ENCODE measurements at places on chromosomes 13 and 19.
A peak's percentile ranks its signal among the peaks of the same experiment; 100 is the strongest.

DNA sequence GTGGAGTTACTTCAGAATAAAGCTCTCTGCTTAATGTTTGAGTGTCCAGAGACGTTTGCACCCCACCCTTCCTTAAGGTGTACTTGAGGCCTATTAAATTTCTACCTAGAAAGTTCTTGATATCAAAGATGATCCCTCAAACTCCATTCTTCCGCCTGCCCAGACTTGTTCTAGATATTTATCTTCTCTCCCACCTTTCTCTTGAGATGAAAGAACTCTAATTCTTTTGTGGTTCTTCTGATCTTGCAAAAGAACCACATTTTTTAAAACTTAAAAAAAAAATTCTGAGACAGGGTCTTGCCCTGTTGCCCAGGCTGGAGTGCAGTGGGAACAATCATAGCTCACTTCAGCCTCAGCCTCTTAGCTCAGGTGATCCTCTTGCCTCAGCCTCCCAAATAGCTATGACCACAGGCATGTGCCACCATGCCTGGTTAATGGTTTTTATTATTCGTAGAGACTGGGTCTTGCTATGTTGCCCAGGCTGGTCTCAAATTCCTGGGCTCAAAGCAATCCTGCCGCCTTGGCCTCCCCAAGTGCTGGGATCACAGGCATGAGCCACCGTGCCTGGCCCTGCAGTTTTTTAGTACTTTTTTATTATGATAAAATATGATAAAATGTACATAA is 94.3 kb downstream of the SIPA1L3 start:
- H3K36me3 ChIP-seq, result no peaks in the 10 kb centered on the region
- H3K4me3 ChIP-seq, result no peak overlapping the region
- DNase-seq, result no peak
- H3K4me1 ChIP-seq, result peaks cover 3% of the 10 kb centered on the region

DNA sequence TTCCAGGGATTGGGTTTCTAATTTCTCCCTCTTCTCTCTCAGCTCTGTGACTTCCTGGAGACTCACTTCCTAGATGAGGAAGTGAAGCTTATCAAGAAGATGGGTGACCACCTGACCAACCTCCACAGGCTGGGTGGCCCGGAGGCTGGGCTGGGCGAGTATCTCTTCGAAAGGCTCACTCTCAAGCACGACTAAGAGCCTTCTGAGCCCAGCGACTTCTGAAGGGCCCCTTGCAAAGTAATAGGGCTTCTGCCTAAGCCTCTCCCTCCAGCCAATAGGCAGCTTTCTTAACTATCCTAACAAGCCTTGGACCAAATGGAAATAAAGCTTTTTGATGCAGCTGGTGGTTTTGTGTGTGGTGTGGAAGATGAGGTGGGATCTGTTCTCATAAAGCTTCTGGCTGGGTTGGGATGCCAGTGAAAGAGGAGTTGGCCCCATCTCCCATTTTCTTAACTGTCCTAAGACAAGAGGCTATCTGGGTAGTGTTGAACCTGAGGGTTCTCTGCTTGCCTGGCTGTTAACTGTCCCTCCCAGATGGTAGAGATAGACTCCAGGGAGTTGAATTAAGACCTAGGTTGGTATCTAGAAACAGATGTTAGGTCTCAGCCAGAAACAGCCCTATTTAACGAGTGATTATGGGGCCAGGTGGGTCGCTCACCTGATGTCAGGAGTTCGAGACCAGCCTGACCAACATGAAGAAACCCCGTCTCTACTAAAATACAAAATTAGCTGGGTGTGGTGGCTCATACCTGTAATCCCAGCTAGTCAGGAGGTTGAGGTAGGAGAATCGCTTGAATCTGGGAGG is 1.6 kb downstream of the FTL start:
- H3K4me1 ChIP-seq, result peaks cover 58% of the 10 kb centered on the region
- DNase-seq, result no peak
- peaks cover 53% of the 10 kb centered on the region for H3K36me3 ChIP-seq
- H3K4me3 ChIP-seq, result peak overlapping the region; percentile 100
- H3K27ac ChIP-seq, result peak overlapping the region; percentile 99
- no peaks in the 10 kb centered on the region for H3K27me3 ChIP-seq

GRCh38 chr13:60114499-60115028 is 49.2 kb downstream of the DIAPH3 start:
- no peak for DNase-seq
- peaks cover 34% of the 10 kb centered on the region for H3K36me3 ChIP-seq
- no peaks in the 10 kb centered on the region for H3K27me3 ChIP-seq
- no peak overlapping the region for H3K4me3 ChIP-seq
- no peaks in the 10 kb centered on the region for H3K4me1 ChIP-seq

- no peak for DNase-seq
Measured at GRCh38 chr19:19610376-19611202, 7.9 kb downstream of the PBX4 start.

GRCh38 chr13:91045351-91046034 is 302.0 kb upstream of the MIR17HG start:
- no peak overlapping the region for H3K4me3 ChIP-seq
- H3K27ac ChIP-seq, result no peak overlapping the region
- no peaks in the 10 kb centered on the region for H3K27me3 ChIP-seq
- no peaks in the 10 kb centered on the region for H3K36me3 ChIP-seq
- DNase-seq, result no peak
- H3K4me1 ChIP-seq, result no peaks in the 10 kb centered on the region

DNA sequence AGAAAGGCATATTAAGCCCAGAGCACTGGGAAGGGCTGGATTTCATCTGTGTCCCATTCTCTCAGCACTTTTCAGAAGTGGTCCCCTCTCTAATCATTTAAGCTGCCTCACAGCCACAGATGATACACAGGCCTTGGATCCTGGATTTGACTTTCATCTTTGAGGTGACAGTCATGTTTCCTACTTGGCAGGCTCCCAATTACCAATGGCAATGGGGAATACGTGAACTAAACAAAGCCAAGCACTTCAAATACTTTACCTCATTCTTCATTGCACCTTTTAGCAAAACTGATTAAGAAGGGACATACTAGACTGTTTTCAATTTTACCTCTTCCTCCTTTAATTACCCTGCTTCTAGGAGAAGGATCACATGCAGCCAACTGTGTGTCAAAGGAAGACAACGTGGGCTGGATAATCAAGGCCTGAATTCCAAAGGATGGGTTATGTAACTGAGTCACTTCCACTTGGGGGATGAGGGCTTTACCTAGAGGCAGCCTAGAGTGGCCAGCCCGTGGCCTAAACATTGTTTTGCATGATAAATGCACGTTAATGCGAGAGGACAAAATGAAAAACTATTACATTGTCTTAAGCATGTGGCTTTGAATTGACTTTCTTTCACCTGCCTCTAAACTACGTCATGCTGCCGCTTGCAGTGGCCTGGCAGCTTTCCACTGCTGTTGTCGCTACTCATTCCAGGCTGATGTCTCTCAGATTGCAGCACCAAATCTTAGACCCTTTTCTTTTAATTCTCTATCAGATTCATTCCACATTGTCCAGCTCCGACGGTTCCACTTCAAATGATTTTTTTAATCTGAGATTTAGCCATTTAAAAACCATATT is 95.0 kb downstream of the KCTD12 start:
- peaks cover 9% of the 10 kb centered on the region for H3K27me3 ChIP-seq
- DNase-seq, result no peak
- no peaks in the 10 kb centered on the region for H3K36me3 ChIP-seq
- no peaks in the 10 kb centered on the region for H3K4me1 ChIP-seq
- H3K27ac ChIP-seq, result no peak overlapping the region
- H3K4me3 ChIP-seq, result no peak overlapping the region

- no peak overlapping the region for H3K4me3 ChIP-seq
- H3K4me1 ChIP-seq, result peaks cover 6% of the 10 kb centered on the region
- peak; percentile 30 for DNase-seq
- no peaks in the 10 kb centered on the region for H3K36me3 ChIP-seq
- H3K27ac ChIP-seq, result no peak overlapping the region
Measured at GRCh38 chr13:75384879-75385707, 96.9 kb downstream of the TBC1D4 start.

DNA sequence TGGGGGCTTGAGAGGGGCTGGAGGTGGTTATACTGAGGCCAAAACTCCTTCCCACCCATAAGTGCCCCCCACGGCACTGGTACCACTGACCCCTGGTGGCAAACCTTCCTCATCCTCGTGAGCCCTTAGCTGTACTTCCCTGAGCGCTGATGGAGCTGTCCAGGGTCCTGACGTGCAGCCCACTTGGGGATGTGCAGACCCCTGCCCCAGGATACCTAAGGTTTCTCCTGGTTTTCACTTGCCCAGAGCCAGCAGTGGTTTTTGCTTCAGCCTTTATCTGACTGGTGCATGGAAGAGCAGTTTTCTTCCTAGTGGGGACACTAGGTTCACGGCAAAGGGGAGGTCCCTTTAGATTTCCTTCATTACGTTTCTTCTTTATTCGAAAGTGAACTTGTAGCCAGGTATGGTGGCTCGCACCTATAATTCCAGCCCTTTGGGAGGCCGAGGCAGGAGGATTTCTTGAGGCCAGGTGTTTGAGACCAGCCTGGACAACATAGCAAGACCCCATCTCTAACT is 28.7 kb upstream of the KCTD15 start:
- no peak overlapping the region for H3K4me3 ChIP-seq
- no peaks in the 10 kb centered on the region for H3K27me3 ChIP-seq
- no peaks in the 10 kb centered on the region for H3K36me3 ChIP-seq
- no peak overlapping the region for H3K27ac ChIP-seq
- peak; percentile 78 for DNase-seq

DNA sequence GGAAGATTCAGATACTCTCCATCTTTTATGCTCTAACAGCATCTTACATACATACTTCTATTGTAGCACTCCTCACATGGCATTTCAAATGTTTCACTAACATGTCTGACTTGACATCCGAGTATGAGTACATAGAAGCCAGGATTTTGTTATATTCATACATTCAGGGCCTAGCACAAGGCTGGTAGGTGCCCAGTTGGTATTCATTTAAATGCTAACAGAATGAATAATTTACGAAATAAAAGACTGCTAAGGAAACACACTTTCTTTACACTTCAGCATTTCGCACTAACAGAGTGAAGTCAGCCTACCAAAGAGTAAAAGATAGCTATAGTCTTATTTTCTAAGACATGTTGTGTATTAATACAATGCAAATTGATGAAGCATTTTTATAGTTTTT is 67.8 kb upstream of the FBXL3 start:
- DNase-seq, result no peak
- no peaks in the 10 kb centered on the region for H3K27me3 ChIP-seq
- no peak overlapping the region for H3K4me3 ChIP-seq
- H3K4me1 ChIP-seq, result no peaks in the 10 kb centered on the region

DNA sequence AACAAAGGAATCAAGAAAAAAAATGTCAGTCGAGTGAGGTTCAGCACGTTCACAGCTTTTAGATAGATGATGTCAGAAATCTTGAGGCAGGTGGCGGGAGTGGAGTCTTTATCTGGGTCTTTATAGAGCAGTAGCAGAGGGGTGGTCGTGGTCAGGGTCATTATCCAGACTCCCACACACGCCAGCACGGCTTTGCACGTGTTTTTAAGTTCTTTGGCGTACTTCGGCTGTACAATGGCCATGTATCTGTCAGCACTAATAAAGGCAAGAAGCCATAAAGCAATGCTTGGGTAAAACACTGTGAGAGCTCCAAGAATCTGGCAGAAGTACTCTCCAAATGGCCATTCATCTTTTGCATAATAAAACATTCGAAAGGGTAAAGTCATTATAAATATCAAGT is 2.9 kb downstream of the GPR18 start:
- H3K4me1 ChIP-seq, result peaks cover 55% of the 10 kb centered on the region
- H3K27me3 ChIP-seq, result no peaks in the 10 kb centered on the region
- peak overlapping the region; percentile 26 for H3K4me3 ChIP-seq
- DNase-seq, result peak; percentile 56
- peaks cover 52% of the 10 kb centered on the region for H3K36me3 ChIP-seq

All from activated CD4-positive, alpha-beta T cell treated with anti-CD3 and anti-CD28 coated beads, Interleukin-2, amount 10 ng/mL, durations not matched to agents 24 days and 14 days (primary cell).